ENCODE measurements at places on chromosomes 13 and 19.

DNA sequence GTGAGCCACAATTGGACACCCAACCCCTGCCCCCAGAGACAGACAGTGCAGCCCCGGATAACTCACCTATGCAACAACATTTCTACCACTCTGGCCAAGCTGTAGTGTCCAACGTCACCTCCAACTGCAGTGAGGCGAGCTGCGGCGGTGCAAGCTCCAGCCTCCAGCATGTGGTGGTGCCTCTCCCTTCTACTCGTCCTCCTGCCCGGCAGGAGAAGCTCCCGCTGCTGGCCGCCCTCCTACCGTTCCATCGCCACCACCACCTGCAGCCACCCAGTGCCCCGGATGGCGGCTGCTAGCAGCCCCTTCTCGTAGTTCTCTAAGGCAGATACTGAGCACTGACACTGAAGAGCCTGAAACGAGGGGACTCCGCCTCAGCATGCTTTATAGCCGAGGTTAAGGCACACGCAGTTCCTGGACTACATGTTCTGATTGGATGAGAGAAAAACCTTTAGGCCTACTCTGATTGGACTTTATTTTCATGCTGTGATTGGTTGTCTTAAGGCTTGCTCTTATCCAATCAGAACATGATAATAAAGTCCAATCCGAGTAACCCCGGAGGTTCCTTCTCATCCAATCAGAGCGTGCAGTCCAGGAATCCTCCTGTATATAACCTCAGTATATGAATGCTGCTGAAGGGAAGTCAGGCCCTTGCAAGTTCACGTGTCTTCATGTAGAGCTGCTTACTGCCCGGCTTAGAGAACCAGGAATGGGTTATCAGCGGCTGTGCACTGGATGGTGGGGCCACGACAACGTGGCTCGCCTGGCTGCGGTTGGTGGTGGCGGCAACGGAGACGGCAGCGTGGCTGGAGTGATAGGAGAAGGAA lies 63.5 kb downstream of the TUBA3C start:
- H3K4me3 ChIP-seq, result no peak overlapping the region
- no peaks in the 10 kb centered on the region for H3K4me1 ChIP-seq
- no peak overlapping the region for H3K27ac ChIP-seq
- peaks cover 72% of the 10 kb centered on the region for H3K27me3 ChIP-seq

DNA sequence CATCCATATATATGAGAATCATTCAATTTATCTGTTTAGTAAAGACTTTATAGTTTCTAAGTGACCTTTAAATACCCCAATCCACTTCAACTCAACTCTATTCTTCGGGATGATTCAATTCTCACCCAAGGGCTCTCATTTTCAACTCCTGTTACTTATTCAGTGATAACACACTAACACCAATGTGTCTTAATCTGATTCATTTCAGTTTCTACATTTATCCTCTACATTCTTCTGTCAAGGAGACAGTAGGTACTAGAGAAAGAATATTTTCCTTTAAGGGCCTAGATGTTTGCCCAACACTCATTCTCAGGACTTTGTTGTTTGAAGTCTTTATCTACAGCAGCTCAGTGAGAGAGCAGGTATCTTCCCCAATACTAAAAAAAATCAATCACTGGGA lies 7.1 kb downstream of the ARGLU1 start:
- no peaks in the 10 kb centered on the region for H3K27me3 ChIP-seq
- H3K4me1 ChIP-seq, result peaks cover 23% of the 10 kb centered on the region
- H3K36me3 ChIP-seq, result peaks cover 37% of the 10 kb centered on the region
- H3K4me3 ChIP-seq, result no peak overlapping the region
- no peak overlapping the region for H3K27ac ChIP-seq
- DNase-seq, result no peak

GRCh38 chr19:56191115-56191514 lies 6.5 kb downstream of the ZSCAN5B start:
- H3K4me3 ChIP-seq, result no peak overlapping the region
- no peaks in the 10 kb centered on the region for H3K36me3 ChIP-seq
- no peak overlapping the region for H3K27ac ChIP-seq
- no peaks in the 10 kb centered on the region for H3K4me1 ChIP-seq
- DNase-seq, result no peak
- H3K27me3 ChIP-seq, result peaks cover 75% of the 10 kb centered on the region

GRCh38 chr13:43985422-43986072 lies 105.8 kb downstream of the LACC1 start:
- H3K4me3 ChIP-seq, result no peak overlapping the region
- no peak for DNase-seq
- H3K4me1 ChIP-seq, result no peaks in the 10 kb centered on the region
- H3K36me3 ChIP-seq, result no peaks in the 10 kb centered on the region

DNA sequence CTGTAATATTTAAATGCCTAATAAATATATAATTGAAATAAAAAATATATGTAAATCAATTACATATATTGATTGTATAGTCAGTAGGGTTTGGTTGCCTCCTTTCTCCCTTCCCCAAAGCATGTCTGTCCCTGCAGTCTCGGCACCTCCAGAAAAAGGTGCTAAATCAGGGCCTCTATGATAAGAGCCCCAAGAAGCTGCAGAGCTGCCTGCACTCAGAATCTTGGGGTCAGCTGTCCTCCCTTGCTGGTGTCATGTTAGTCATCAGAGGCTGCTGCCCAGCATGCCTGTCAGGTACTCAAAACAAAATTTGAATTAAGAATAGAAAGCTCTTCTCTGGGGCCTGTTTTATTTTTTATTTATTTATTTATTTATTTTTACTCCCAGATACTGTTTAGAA lies 9.8 kb downstream of the FLT1 start:
- DNase-seq, result no peak
- H3K27ac ChIP-seq, result no peak overlapping the region
- H3K36me3 ChIP-seq, result no peaks in the 10 kb centered on the region
- no peaks in the 10 kb centered on the region for H3K4me1 ChIP-seq
- H3K27me3 ChIP-seq, result peaks cover 84% of the 10 kb centered on the region
- H3K4me3 ChIP-seq, result no peak overlapping the region

DNA sequence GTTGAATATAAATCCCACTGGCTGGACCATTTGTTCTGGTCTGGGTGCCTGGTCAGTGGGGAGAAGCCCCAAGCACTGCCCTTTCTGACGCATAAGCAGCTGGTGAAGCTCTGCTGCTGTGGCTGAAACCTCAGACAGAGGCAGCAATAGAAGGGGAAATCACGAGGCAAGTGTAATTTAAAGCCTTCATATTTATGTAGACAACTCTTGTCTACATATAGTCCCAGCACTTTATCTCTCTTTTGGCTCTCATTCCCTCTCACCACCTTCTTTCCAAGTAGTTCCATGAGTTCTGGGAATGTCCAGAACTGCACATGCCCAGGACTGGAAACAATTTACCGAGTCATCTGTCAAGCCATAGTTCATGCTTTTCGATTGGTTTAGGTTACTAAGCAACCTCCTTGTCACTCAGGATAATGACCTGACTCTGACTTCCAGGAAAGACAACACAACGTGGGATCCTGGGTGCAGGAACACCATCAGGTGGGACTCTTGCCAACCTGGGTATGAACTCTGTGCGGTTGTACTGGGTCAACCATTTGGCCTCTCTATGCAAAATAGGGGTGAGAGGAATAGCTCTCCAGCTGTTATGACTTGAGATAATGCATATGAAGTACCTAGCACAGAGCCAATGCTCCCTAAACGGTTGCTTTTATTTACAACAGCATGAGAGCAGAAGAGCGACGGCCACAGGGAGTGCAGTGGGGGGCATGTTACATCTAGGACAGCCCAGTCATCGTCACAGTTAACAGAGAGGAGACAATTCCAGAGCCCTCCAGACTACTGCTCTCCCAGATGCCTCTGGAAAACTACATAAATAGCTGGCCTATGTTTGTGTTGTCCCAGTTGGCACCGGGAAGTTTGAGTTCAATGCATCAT lies 321.9 kb downstream of the FOXO1 start:
- no peaks in the 10 kb centered on the region for H3K4me1 ChIP-seq
- DNase-seq, result no peak
- H3K27ac ChIP-seq, result no peak overlapping the region
- no peak overlapping the region for H3K4me3 ChIP-seq

GRCh38 chr13:51444922-51445321 lies 7.9 kb downstream of the INTS6 start:
- DNase-seq, result no peak
- H3K4me1 ChIP-seq, result no peaks in the 10 kb centered on the region
- no peak overlapping the region for H3K27ac ChIP-seq
- H3K27me3 ChIP-seq, result no peaks in the 10 kb centered on the region
- H3K4me3 ChIP-seq, result no peak overlapping the region

DNA sequence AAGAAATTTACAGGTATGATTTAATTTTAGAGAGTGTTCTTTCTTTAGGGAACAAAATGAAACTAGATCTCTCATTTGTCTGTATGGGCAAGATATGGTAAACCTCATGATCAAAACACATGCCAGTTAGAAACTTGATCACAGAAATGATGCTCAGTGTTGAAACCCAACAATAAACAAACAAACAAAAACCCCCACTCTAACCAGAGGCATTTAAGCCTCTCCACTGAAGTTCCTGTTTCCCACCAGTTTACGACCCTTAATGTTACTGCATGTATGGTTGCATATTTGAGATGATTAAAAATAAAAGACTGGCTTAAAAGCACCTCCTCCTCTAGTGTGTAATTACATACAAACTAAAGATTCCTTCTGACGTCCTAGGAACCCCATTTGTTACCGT lies 293.3 kb upstream of the MAB21L1 start:
- no peak for DNase-seq
- no peak overlapping the region for H3K27ac ChIP-seq
- no peaks in the 10 kb centered on the region for H3K27me3 ChIP-seq
- H3K36me3 ChIP-seq, result no peaks in the 10 kb centered on the region

GRCh38 chr19:46107371-46107770 lies 17.1 kb downstream of the IGFL3 start:
- H3K36me3 ChIP-seq, result no peaks in the 10 kb centered on the region
- H3K4me1 ChIP-seq, result no peaks in the 10 kb centered on the region
- H3K27me3 ChIP-seq, result no peaks in the 10 kb centered on the region
- H3K4me3 ChIP-seq, result no peak overlapping the region
- DNase-seq, result no peak
- no peak overlapping the region for H3K27ac ChIP-seq

GRCh38 chr13:43364210-43365038 lies 341.0 kb downstream of the DNAJC15 start:
- DNase-seq, result no peak
- H3K36me3 ChIP-seq, result no peaks in the 10 kb centered on the region
- H3K27me3 ChIP-seq, result no peaks in the 10 kb centered on the region
- no peak overlapping the region for H3K4me3 ChIP-seq

DNA sequence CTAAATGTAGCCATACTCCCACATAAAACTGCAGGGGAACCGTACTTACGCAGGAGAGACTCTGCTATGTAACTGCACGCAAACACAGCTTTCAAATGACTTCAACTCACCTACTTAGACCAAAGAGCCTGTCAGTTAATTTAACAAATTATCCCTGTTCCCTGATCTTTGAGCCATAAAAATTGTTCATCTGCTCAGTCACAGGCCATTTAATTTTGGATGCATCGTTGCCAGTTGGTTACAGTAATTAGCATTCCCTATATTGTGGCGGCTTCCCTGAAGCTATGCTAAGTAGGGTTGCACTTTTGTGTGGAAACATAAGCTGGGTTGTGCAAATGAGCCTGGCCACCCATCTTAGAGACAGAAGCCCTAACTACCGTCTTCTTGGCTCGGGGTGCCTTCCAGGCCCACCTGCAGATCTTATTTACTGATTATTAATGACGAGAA lies 21.2 kb upstream of the OBI1 start:
- H3K27me3 ChIP-seq, result no peaks in the 10 kb centered on the region
- no peak overlapping the region for H3K4me3 ChIP-seq
- H3K27ac ChIP-seq, result no peak overlapping the region
- no peaks in the 10 kb centered on the region for H3K36me3 ChIP-seq
- DNase-seq, result no peak

GRCh38 chr13:68185444-68186141 lies 955.5 kb upstream of the PCDH9 start:
- H3K27me3 ChIP-seq, result no peaks in the 10 kb centered on the region
- H3K4me1 ChIP-seq, result no peaks in the 10 kb centered on the region
- no peak overlapping the region for H3K27ac ChIP-seq

DNA sequence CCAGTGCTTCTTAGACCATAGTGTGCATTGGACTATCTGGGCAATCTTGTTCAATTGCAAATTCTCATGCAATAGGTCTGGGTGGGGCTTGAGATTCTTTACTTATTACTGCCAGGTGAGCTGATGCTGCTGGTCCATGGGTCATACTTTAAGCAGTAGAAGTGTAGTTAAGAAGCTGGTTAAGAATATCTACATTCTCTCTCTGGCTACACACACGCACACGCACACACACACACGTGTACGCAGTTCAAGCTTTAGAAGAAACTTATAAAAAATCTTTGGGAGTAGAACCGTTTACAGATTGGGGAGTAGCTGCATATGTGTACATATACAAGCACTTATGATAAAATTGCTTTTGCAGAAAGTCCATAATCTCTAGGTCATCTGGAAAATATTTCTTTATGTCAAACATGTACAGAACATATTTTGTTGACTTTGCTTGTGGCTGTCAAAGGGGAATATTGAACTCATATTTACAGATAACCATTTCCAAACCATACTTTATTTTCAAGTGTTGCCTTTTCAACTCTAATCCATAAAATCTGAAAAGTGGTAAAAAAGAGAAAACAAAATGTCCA lies 99.7 kb downstream of the GPC6 start:
- H3K27ac ChIP-seq, result no peak overlapping the region
- no peak overlapping the region for H3K4me3 ChIP-seq
- H3K27me3 ChIP-seq, result no peaks in the 10 kb centered on the region
- no peaks in the 10 kb centered on the region for H3K4me1 ChIP-seq
- no peaks in the 10 kb centered on the region for H3K36me3 ChIP-seq

- no peaks in the 10 kb centered on the region for H3K36me3 ChIP-seq
- H3K4me3 ChIP-seq, result no peak overlapping the region
- no peak for DNase-seq
- H3K27me3 ChIP-seq, result no peaks in the 10 kb centered on the region
- no peak overlapping the region for H3K27ac ChIP-seq
Measured at GRCh38 chr19:18696023-18696422, 12.5 kb downstream of the CRTC1 start.

GRCh38 chr19:53977991-53978731 lies 13.3 kb upstream of the CACNG6 start:
- no peaks in the 10 kb centered on the region for H3K27me3 ChIP-seq
- no peaks in the 10 kb centered on the region for H3K36me3 ChIP-seq
- no peak overlapping the region for H3K4me3 ChIP-seq
- DNase-seq, result no peak
- peaks cover 6% of the 10 kb centered on the region for H3K4me1 ChIP-seq

DNA sequence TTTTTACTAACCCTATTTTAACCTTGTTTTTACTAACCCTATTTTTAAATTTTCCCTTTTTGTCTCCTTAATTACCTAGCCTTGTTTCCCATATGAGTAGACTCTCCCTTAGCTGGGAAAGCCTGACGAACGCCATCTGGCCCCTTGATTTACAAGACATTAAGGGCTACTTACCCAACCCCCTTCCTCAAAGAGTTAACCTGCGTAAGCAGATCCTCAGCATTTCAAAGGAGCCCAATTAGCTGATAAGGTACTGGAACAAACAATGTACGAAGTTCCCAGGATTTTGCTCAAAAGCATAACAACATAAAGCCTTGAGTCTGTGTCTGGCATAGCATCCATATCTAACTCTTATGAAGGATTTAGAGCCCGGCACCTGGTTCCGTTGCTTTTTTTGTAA lies 4.7 kb upstream of the MVB12A start:
- H3K4me1 ChIP-seq, result peaks cover 9% of the 10 kb centered on the region
- no peak overlapping the region for H3K4me3 ChIP-seq
- no peak overlapping the region for H3K27ac ChIP-seq
- no peaks in the 10 kb centered on the region for H3K36me3 ChIP-seq
